OCI-M1 (cell line): ENCODE measurements at places on chromosomes 2 and 18.

DNA sequence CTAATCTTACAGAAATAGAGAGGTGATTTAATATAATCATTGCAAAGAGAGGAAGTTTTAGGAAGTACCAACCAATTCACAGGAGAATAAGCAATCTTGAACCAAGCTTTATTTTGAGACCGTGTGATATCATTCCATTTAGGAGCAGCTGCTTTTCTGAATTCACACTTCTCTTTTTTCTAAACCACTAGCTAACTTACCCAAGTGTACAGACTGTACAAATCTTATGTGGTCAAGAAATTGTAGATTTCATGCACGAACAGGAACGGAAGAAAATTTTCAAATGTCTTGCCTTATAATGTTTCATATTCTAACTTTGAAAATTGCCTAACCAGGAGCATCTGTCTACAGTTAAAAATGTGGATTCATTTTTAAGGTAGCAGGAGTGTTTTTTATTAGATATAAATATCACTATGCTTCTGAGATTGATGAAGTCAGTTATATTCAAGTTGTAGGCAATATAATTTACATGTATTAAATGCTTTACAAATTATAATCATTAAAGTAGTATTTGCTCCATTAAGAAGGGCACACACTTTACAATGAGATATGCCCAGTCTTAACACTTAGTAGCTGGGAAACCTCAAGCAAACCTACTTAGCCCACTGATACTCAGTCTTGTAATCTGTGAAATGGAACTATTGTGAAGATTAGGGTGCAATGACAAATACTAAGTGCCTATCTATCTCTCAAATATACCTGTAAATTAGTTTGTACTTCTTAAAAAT is 302.2 kb upstream of the STON1 start:
- peak; percentile 90 for DNase-seq

GRCh38 chr2:109014476-109014875 is 25.5 kb upstream of the EDAR start:
- no peak for DNase-seq

DNA sequence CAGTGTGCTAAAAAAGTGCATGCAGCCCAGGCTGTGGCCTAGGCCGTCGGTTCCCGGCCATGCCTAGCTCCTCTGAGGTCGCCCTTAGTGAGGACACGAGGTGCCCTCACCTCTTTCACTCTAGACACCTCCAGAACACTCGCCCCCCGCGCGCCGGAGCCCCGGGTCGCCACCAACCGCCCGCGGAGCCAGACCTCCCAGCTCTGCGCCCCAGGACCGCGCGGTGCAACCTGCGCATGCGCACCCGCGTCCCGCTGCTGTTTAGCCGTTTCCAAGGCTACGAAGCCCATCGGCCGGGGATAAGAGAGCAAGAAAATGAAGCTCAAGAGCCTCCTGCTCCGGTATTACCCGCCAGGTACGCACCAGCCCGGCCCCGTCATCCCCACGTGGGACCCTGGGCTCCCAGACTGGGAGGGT is at the start of gene DAW1:
TSS of gene DAW1 (plus strand) at position 257 of the 417 bp plus-strand sequence. CDS start at position 316, 59 bp downstream.
- DNase-seq, result no peak

GRCh38 chr18:44816050-44816449 is 135.4 kb downstream of the SETBP1 start:
- no peak for DNase-seq

DNA sequence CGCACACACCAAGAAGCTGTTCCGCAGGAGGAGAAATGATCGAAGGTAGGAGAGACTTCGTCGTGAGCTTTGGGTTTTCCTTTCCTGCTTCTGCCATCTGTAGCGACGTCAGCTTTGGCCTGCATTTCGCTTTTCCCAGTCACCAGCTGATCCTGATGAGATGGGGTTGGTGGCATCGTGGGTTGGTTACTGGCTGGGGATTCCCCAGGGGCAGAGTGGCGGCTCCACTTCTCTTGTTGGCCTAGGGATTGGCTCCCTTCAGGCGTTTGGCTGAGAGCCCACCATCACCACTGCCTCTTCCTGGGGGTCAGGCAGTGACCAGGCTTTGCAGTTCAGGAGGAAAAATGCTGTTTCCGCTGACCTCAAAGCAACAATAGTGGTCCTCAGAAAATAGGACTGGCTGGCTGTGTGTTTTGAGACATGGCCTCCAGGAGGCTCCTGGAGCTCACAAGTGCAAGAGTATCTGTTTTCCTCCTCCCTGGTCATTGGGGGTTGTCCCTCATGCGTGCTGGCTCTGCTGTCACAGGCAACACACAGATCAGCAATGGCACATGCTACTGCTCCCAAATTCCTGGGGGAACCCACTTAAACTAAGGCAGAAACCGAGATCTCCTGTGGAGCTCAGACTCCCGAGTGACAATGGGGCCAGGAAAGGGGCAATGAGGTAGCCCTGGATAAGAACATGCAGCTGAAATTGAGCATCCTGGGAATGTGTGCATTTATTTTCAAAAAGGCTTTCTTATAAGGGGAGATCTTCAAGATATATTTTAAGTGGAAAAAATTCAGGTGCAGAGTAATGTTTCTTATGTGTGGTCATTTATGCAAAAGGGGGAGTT is 173.0 kb downstream of the CTIF start:
- DNase-seq, result peak; percentile 21

- DNase-seq, result no peak
Observed at GRCh38 chr2:220348206-220348605, 720.8 kb downstream of the SLC4A3 start.

DNA sequence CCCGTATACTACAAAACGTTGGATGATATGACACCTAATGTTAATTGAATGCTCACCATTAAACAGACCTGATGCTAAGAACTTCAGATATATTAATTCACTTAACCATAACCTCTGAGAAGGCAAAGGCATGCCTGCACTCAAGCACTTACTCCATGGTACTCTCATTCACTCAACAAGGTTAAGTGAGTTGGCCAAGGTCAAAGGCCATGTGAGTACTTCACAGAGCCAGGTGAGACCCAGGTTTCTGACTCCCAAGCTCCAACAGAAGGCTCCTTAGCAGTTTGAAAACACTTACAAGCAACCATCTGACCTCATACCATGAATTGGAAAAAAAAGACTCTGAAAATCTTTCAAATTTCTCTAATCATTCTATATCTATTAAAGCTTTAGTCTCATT is 198.8 kb downstream of the L3MBTL4 start:
- DNase-seq, result no peak

DNA sequence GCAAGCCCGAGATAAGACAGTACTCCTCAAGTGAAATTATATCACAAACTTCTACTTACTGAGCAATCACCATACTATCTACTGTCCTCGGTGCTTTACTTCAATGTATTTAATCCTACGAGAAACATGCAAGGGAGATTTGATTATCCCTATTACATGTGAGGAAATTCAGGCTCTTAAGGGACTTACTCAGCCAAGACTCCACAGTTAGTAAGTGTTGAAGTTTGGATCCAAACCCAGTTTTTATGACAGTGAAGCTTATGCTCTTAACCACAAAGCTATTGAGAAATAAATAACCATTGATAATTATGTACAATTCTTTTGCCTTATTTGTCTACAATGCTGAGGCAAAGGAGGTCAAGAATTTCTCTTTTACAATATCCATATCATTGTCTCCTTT is 672.9 kb upstream of the ACVR2A start:
- DNase-seq, result no peak

GRCh38 chr2:201574766-201575165 is 68.5 kb downstream of the TMEM237 start:
- peak; percentile 33 for DNase-seq

DNA sequence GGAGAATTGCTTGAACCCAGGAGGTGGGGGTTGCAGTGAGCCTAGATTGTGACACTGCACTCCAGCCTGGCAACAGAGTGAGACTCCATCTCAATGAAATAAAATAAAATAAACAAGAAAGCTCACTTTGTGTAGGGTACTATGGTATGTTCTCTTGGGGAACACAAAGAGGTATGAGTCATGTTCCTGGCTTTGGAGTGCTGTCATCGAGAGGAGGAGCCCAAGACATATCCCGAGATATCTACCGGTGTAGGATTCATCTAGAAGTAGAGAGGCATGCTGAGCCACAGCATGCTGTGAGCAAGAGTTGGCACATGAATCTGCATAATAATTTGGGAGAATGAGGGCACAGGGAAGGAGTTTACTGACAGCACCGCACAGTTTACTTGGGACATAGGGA is 244.9 kb upstream of the EPHA4 start:
- DNase-seq, result no peak

DNA sequence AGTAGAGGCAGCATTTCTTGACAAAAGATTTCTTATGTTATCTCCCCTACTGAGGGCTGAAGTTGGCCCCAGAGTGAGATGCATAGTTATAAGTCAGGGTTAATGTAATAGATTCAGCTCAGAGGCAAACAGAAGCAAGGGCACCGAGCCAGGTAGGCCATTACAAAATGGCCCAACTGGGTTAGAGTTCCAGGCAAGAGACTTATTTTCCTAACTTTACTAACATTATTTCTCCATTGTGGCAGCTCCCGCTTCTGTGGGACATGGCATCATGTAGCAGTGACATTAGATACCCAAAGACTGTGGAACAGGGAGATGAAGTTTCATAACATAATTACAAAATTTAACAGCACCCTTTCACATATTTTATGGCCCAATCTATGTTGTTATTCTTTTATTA is 27.1 kb downstream of the TSPYL6 start:
- DNase-seq, result no peak

GRCh38 chr18:9434122-9434701 is 41.1 kb upstream of the RALBP1 start:
- no peak for DNase-seq

DNA sequence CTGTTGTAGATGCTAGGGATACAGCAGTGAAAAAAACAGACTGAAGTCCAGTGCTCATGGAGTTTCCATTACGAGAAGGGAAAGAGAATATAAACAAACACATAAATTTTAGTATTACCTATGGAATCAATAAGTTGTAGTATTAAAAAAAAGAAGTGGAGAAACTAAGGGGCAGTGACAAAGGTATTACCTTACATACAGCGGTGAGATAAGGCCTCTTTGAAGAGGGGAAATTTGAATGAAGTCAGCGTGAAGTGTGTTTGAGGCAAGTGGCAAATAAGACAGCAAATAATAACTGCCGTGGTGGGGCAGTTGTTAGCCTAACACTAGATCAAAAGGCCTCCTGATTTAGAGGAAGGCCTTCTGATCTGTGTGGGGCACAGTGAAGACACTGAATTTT is 57.9 kb downstream of the TLK1 start:
- DNase-seq, result no peak

DNA sequence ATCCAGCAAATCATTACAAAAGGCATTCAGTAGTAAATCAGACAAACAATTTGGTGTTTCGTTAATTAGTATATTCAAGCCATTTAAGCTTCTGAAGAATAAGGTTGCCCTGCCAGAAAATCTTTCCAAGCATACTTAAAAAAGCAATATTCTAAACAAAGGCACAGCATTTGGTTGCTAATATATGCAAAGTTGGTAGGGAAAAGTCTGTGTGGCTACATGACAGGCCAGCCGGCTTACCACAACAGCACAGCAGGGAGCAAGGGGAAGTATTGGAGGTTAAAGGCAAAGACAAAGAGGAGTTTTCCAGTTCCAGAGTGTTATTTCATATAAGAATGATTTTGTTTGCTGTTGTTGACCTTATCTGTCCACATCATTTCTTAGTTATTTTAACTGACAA is 282.3 kb downstream of the MBD5 start:
- DNase-seq, result no peak

- DNase-seq, result no peak
Observed at GRCh38 chr2:67516899-67517530, 119.9 kb downstream of the ETAA1 start.

GRCh38 chr2:105708697-105709096 is 36.0 kb upstream of the NCK2 start:
- no peak for DNase-seq

DNA sequence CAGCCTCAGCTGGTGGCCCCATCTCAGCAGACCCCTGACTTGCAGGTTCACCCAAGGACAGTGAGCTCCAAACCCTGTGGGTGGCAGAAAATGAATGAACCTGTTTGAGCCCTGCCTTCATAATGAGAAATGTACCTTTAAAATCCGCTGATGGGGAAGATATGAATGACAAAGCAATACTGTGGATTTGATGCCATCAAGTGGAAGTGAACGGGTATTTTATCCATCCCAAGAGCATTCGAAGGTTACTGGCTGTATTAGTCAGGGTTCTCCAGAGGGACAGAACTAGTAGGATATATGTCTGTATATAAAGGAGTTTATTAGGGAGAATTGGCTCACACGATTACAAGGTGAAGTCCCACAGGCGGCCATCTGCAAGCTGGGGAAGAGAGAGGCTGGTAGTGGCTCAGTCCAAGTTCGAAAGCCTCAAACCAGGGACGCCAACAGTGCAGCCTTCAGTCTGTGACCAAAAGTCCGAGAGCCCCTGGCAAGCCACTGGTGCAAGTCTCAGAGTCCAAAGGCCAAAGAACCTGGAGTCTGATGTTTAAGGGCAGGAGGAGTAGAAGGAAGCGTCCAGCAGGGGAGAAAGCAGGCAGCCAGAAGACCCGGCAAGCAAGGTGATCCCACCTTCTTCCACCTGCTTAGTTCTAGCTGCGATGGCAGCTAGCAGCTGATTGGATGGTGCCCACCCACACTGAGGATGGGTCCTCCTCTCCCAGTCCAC is 32.1 kb downstream of the TOGARAM2 start:
- peak; percentile 62 for DNase-seq

GRCh38 chr2:206202446-206202845 is 42.8 kb downstream of the EEF1B2 start:
- DNase-seq, result no peak

DNA sequence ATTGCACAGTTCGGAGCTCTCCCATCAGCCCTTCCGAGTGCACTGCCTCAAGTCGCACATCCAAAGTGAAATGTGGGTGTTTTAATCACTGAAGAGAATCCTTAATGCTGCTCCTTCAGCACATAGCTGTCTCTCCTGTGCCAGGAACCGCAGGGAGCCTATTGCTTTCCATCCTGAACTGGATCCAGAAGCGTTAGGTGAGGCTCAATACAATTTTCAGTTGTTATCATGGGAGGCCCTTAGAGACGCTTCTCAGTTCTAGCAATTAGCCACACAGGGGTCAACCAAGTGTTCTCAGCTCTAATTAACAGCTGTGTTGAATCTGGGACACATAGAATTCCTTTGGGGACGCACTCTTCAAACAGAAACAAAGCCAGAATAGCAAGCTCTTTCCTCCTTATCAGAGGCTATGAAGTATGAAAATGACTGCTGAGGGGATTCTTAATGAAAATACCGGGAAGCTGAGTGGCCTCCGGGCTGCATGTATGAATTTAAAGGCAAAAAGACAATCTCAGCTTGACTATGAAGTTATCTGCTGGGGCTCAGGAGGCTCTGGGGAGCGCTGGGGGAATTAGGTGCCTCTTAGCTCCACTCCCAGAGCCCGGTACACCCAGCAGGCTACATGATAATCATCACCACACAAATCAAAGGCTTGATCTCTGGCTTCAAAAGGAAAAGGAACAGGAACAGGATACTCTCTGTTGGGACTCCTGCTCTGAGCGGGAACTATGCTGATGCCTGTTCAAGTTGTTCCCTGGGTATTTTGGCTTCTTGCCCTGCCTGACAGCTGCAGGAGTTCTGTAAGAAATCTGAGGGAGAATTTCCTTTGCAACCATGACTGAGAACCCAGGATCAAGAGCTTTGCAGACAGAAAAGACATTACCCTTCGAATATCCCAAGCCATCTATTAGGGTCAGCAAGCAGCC is 55.4 kb upstream of the NCOA1 start:
- no peak for DNase-seq
